RPMI7951 (cell line): ENCODE measurements at places on chromosomes 2 and 18.

- no peak for DNase-seq
Measured at GRCh38 chr18:31563778-31564177, 27.9 kb upstream of the TTR start.

DNA sequence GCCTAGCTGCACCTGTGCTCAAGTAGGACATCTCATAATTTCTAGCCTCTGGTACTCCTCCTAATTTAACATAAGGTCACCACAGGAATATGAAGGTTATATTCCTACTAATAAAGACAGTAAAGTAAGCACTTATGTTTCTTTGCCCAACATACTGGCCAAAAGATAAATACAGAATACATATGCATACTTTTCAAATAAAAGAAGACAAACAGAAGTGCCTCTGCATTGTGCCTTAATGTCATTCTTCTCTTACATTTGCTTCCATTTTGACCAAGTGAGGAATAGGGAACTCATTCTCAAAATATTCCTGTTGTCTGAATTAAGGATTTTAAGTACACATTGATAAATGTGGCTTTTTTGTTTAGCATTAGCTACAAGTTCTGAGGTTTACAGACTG lies 5.6 kb downstream of the BCL11A start:
- no peak for DNase-seq

- no peak for DNase-seq
Measured at GRCh38 chr2:117481608-117482007, 332.9 kb upstream of the DDX18 start.

- DNase-seq = peak; percentile 52
Measured at GRCh38 chr2:24421668-24422067, 61.3 kb upstream of the ITSN2 start.

- DNase-seq = no peak
Measured at GRCh38 chr18:7336623-7337022, 105.7 kb downstream of the LRRC30 start.

GRCh38 chr2:19500126-19500525 lies 141.7 kb upstream of the OSR1 start:
- no peak for DNase-seq

GRCh38 chr2:144524118-144525009 lies 4.4 kb upstream of the ZEB2 start:
- peak; percentile 57 for DNase-seq

GRCh38 chr2:66443186-66443978 lies 8.5 kb downstream of the MEIS1 start:
- no peak for DNase-seq

DNA sequence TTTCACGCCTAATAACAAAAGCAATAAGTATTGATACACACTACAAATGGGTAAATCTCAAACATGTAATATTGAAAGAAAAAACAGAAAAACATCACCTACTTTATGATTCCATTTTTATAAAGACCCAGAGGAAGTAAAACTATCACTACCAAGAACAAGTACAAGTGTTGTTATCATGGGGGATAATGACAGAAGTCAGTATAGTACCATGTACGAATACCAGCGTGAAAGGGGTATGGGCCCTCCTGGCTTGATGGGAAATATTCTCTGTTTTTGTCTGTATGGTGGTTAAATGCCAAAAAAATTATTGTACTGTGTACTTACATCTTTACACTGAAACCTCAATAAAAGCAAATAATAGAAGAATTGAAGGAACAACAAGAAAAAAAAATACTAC lies 665.7 kb downstream of the TMEM182 start:
- no peak for DNase-seq

GRCh38 chr2:45223531-45223930 lies 214.3 kb upstream of the SIX2 start:
- DNase-seq = no peak

DNA sequence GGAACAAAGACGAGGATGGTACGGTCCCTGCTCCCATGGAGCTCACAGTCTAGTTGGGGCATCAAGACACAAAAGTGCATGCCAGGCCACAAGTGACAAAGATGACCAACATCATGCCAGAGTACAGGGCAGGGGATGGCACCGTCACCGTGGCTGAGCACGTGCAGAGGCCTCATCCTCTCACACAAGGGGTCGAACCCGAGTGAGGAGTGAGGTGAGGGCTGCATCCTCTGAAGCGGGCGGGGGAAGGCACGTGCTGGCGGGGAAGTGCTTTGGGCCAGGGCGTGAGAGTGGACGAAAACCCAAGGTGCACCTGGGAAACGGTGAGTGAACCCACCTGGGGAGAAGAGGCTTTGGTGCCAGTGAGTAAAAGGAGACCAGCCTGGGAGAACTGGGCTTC lies 41.0 kb downstream of the MRPL35 start:
- no peak for DNase-seq

DNA sequence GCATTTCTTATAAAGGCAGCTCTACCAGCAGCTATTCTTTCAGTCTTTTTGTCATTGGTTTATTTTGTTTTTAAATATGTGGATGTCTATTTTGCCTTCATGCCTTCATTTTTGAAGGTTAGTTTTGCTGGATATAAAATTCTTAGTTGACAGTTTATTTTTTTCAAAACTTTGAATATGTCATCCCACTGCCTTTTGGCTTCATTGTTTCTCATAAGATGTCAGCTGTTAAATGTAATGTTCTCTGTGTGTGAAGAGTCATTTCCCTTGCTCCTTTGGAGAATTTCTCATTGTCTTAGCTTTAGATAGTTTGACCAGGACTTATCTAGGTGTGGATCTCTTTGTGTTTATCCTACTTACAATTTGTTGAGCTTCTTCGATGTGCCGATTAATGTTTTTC lies 213.5 kb downstream of the KIAA1328 start:
- DNase-seq = no peak

DNA sequence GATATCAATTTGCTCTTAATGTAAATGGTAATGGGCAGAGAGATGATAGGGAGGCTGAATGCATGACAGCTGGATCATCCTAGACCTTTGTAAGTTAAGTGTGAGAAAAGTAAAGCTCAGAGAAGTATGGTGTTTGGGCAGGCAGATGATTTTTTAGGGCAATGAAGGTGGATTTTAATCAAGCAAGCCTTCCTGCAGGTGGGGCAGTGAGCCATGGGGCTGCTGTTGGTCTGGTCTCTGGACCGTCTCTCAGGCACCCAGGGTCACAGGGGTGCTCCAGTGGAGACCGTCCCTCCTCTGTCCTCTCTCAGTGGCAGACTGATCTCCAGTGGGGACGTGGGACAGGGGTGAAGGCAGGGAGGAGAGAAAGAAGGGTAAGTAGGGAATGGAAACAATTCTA lies 69.8 kb upstream of the STK17B start:
- no peak for DNase-seq
